ENCODE measurements at places on chromosomes 3 and 15. TPM values are rescaled to one million over a fixed set of nuclear protein-coding genes. Genes with fewer than 3 reads are reported as not detected.

DNA sequence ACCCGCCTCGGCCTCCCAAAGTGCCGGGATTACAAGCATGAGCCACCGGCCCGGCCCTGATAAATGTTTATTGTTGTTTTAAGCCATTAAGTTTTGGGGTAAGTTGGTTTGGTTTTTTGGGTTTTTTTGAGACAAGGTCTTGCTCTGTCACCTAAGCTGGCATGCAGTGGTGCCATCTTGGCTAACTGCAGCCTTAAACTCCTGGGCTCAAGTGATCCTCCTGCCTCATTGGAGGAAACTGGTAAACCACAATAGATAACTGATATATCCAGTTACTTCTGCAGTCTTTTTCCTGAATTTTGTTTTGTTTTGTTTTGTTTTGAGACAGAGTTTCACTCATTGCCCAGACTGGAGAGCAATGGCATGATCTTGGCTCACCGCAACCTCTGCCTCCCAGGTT is 4.2 kb downstream of the SLC25A20 start:
- no peak for DNase-seq

DNA sequence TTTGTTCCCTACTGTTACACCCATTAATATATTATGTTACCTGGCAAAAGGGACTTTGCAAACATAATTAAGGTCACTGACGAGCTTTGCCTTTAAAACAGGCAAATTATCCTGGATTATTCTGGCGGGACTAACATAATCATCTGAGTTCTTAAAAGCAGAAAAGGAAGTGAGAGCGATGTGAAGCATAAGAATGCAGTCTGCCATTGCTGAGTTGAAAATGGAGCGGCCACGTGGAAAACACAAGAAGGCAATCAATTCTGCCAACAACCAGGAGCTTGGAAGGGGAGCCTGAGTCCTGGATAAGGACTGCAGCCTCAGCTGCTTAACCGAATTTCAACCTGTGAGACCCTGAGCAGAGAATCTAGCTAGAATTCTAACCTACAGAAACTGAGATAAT is 328.2 kb upstream of the WNT5A start:
- no peak for DNase-seq

- no peak for DNase-seq
Observed at GRCh38 chr3:43391621-43392020, 105.3 kb downstream of the SNRK start.

RETNLB gene
- total RNA-seq: not detected

DNA sequence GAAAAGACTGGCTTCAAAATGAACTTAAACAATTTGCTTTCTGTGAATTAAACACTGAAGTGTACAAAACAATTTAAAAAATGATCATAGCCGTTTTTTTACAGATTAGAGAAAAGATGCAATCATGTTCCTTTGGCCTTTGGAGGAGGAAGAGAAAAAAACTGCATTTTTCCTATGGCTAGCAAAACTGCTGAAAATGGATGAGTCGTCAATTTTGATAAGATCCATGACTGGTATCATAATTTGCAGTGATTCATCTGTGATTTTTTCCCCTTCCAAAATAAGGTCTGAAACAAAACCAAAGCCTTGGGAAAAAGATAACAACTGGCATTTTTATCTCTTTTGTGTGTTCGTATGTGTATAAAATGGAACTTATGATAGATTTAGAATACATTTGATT is 255.6 kb upstream of the SATB1 start:
- DNase-seq: no peak

SLC51B gene
- not detected for total RNA-seq

CORO2B gene
- total RNA-seq: 9.7 TPM

DNA sequence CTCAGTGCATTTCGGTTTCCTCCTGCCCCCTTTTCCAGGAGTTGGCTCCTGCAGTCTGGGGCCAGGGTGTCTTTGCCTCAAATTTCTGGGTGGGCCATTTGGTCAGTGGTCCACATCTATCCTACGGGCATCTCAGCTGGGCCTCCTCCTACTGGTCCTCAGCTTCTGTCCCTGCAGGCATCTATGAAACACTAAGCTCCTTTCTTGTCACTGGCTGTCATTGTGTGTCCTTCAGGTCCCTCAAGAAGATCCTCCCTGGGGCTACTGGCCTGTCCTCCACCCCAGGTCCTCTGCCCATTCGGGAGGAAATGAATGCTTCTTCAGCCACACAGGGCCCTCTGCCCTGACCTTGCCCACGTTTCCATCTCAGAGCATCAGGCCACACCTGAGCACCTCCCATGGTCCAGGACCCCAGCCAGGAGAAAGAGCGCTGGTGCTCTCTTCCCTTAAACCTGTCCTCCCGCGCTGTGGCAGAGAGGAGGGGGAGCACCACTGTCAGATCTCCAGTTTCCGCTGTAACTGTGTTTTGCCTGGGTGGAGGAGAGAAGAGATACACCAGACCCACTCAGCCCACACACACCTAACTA is 1.8 kb downstream of the PRR23E start:
- DNase-seq: no peak

ADAMTSL3 gene
- total RNA-seq: under 0.01 TPM

GRCh38 chr15:40769274-40770146 is at the start of gene C15orf62:
C15orf62 (plus strand) TSS chr15:40769980; CDS start chr15:40770496, 516 bp downstream.
- peak; percentile 31 for DNase-seq

SLC22A14 gene
- total RNA-seq: not detected

DNA sequence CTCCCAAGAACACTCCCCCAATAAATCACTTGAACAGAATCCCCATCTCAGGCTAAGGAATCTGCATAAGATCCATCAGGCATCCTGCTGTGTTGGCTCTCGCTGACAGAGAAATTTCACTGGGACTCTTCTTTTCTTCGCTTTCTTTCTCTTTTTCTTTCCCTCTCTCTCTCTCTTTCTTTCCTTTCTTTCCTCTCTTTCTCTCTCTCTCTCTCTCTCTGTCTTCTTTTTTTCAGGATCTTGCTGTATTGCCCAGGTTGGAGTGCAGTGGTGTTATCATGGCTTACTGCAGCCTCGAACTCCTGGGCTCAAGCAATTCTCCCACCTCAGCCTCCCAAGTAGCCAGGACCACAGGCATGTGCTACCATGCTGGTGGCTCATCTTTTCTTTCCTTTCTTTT is 4.5 kb upstream of the SLC28A1 start:
- DNase-seq: no peak

AVEN gene
- 26.4 TPM for total RNA-seq

DNA sequence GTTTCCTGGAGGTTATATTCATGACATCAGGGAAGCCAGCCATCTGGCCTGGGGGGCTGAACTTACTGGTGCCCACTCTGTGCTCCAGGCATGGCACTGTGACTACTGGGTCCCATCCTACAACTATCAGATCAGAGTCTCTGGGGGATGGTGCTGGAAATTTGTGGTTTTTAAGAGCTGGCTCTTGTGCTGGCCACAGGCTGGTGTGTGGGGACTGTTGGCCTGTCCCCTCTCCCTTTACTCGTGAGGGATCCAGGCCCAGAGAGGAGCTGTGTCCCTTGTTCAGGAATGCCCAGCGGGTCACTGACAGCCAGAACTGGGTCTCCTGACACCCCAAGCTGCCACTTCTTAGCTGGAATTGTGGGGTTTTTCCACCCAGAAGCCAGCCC is 44.5 kb upstream of the SEC22A start:
- no peak for DNase-seq

DNA sequence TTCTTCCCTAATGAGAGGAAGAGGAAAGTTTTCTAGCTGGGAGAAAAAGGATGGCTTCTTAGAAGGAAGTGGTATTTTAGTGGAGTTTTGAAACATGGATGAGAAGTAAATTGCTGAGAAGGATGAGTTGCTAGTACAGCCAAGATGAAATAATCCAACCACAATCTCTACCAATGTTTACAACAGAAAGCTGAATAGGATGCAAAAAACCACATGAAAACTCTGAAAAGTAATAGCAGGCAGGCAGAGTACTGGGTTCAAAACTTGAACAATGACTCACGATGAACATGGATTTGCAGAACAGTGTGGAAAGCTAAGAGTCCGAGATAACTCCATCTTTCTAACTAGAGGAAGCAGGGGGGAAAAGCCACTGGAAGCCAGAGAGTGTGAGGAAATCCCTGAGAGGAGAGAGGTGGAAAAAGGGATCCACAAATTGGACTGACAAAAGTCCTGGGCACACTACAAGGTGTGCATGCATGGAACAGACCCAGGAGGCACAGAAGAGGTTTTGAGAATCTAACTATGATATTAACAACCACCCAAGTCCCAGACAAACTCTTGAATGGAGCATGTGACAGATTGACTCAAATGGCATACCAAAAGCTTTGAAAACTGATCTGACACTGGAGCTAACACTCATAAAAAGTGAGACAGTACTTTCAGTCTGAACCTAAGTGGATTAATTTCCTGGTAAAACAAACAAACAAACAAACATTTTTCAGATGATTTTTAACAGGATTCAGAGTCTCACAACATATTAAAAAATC is 76.7 kb downstream of the ST6GAL1 start:
- DNase-seq: peak; percentile 52

UBA7 gene
- 18.6 TPM for total RNA-seq

GRCh38 chr15:95085056-95085455 is 853.7 kb downstream of the MCTP2 start:
- DNase-seq: no peak

DNA sequence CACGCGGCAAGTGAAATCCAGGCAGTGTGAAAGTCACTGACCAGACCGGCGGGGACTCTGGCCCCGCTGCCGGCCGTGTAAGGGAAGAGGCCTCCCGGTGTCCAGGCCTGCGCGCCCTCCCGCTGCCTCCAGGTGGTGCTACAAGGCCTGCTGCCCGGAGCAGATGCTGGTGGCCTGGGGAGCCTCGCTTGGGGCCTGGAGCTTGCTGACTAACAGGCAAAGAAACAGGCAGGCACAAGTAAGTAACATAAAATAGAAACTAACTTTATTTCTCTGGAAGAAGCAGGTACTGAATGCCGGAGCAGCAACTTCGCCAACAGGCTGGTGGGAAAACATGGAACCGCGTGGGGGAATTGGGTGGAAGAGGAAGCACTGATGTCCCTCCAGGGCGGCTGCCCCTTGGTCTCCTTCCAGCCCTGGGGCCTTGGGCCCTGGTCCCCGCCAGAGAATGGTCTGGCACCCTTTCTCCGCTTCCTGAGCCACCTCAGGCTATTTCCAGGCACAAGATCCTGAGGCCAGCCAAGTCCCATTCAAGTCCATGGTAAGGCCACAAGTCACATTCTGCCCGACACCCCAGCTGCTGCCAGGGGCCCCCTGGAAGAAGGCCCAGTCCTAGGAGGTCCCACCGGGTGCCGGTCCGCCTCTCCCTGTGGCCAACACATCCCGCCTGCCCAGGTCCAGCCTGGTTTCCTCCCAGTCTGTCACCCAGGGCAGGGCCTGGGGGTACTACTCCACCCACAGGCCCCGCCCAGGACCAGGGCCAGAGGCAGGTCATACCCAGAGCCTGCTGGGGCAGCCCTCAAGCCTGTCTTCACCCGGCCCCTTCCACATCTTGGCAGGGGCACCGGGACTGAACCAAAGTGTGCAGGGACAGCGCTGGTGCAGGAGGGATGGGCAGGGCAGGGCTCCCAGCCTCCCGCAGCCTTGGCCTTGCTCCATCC is 45.0 kb downstream of the TNK2 start:
- peak; percentile 89 for DNase-seq

GRCh38 chr3:17967111-17967510 is 224.7 kb upstream of the TBC1D5 start:
- DNase-seq: no peak

- no peak for DNase-seq
Observed at GRCh38 chr3:36596419-36596818, 167.9 kb downstream of the DCLK3 start.

DNA sequence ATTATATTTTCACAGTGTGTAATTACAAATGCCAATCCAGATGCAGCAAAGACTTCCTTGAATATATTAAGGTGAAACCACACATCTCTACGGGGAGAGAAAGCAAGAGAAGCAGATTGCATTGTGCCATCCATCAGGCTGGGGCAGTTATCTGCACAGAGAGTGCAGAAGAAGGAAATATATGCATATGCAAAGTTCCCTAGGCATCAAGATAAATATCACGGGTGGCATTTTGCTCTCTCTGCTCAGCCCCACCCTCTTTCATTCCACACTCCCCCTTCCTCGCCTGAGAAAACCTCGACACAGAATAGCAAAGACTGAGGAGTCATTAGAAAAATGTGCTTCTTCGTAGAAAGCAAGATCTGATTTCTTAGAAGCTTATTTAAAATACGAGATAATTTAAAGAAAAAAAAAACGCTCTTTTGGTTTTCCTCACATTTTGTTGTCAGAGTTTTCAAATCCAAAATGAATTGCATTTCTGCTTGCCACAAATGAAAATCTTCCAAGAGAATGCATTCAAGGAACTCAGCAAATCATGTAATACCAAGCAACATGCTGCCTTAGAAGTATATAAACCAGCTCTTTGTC is 283.2 kb upstream of the LMCD1 start:
- no peak for DNase-seq

KCNMB2 gene
- not detected for total RNA-seq

DNA sequence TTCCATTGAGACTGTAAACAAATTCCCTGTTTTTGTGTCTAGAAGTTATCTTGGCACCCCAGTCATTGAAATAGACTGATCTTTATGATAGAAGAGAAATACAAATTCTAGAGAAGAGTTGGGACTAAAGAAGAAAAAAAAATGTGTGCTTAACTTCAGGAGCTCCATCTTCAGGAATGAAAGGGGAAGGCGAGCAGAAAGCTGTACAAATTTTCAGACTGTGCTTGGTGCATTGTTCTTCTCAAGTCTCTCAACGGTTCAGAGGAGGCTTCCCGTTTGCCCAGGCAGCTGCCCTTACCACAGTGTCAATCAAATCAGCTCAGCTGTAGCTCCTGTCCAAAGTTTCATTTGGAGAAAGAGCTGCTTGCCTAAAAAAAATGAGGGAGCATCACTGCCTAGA is 41.7 kb downstream of the OXSM start:
- DNase-seq: peak; percentile 58

BFSP2 gene
- not detected for total RNA-seq

DNA sequence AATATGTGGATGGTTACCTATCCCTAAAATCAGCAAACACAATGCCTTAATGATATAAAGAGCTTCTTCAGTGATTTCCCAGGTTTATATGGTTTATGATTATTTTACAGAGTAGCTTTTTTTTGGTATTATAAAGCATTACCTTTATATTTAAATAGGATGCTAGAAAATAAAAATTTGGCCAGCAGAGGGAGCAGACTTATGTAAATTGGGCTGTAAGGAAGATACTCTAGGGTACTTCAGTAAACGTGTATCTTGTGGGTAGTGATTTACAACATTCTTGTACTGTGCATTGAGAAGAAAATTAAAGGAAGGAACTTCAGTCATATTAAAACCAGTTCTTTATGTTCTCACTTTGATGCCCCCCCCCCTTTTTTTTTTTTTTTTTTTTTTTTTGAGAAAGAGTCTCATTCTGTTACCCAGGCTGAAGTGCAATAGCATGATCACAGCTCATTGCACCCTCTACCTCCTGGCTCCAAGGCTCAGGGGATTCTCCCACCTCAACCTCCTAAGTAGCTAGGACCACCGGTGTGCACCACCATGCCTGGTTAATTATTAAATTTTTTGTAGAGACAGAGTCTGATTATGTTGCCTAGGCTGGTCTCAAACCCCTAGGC is 167.9 kb downstream of the BBX start:
- peak; percentile 73 for DNase-seq

GRCh38 chr15:55277116-55277564 is 12.5 kb downstream of the RAB27A start:
- peak; percentile 82 for DNase-seq
